NCI-H2029 (cell line): ENCODE measurements at places on chromosomes 3 and 15.

DNA sequence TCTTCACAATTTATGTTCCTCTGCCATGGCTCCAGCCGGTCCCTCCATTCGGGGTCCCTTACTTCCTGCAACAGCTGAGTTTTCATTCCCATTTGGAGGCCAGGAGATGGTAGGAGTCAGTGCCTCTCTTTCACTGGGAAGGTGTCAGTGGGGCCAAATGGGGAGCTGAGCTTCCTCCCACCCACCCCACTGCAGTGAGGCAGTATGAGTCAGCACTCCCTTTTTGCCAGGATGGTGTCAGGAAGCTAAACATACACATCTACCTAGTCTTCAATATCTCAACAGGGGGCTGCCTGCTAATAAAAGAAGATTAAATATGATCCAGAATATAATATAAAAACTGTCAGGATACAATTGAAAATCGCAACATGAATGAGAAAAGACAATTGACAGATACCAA is 12.7 kb upstream of the ACTC1 start:
- no peak for DNase-seq

DNA sequence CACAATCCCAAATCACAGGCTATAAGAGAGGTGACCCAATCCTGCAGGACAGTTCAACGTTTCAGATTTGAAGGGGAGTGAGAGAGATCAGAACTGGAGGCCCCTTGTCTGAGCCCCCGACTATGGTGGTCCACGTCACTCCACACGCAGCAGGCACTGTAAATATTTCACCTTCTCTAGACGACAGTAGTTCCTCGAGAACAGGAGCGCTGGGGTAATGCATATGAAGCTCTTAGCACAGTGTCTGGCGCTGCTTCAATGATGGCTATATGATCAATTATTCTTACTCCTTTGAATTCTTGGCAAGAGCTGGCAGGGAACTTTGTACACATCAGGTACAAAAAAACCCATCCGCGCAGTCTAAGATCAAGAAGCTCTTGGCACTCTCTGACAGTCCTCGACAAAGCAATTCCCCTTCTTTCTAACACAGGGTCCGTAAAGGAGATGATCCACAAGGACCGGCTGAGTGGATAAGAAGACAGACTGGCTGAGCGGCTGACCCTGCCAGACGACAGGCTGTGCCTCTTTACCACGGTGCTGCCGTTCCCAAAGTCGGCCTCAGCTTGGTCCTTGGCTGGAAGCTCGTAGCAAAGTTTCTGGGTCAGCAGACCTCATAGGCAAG is 522 bp upstream of the NRROS start:
- DNase-seq = peak; percentile 20

GRCh38 chr3:103706671-103707070 is 1271.9 kb downstream of the ZPLD1 start:
- no peak for DNase-seq

- DNase-seq = no peak
Observed at GRCh38 chr3:65851827-65852226, 186.9 kb downstream of the MAGI1 start.

DNA sequence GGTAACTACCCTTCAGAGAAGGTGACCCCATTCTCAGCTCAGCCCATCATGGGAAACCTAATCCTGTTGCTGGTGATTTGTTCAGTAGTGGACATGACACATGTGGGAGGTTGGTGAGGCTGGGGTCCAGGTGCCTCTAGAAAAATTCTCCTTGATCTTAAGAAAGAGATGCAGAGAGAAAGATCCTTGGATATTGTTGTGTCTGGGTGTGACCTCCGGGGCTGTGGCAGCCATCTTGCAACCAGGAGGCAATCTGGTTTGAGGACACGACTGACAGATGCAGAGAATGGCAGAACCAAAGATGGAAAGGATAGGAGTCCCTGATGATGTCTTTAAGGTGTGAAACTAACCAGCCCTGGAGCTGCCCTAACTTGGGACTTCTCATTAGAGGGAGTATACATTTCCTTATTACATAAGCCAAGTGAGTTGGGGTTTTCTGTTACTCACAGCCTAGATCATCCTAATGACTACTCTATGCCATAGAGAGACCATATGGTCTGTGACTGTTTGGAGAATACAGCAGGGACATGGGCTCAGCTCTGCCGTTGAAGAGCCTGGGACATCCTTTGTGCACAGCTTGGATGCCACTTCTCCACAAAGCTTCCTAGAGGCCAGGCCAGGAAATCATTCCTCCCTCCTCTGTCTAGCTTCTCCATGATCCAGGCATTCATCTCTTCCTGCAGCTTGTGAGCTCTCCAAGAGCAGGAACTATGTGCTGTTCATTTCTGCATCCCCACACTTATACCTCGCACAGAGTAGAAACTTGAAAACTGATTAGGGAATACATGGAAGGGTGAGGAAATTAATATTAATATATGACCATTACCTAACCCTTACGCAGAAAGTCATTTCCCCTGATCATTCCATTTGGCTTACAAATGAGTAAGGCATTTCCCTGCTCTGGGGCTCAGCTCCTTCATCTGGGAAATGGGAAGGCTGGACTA is 45.9 kb downstream of the HRH1 start:
- no peak for DNase-seq

- no peak for DNase-seq
Observed at GRCh38 chr3:129563332-129563731, 20.4 kb downstream of the H1-8 start.

DNA sequence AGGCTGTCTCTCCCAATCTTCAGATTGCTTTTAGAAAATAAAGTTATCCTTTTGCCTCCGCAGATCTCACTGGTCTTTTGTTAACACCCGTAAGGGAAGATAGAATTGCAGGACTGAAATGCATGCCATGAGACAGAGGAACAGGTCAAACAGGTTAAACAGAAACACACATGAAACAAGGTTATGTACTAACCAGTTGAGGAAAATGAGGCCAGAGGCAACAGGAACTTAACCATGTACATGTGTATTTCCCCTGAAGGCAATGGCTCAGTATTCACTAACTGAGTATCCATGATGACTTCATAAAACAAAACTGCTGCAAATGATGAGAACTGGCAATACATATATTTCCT is 169.1 kb upstream of the NSMCE3 start:
- DNase-seq = no peak

DNA sequence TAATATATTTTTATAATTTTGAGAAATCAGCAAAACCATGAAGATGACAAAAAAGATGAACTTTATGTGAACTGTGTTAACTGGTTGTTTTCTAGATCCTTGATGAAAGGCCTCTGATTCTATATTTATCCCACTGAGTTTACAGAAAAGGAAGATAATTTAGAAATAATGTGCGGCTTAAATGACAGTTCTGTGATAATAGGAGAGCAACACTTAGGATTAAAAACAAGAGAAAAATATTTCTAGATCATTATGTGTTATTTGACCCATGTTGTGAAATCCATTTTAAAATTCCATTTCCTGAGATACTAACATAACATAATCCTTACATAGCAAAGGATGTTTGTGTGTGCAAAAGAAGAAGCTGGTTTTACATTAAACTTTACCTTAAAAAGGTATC is 598.0 kb downstream of the DIPK2A start:
- no peak for DNase-seq

- no peak for DNase-seq
Observed at GRCh38 chr15:39710681-39711080, 72.0 kb downstream of the FSIP1 start.

DNA sequence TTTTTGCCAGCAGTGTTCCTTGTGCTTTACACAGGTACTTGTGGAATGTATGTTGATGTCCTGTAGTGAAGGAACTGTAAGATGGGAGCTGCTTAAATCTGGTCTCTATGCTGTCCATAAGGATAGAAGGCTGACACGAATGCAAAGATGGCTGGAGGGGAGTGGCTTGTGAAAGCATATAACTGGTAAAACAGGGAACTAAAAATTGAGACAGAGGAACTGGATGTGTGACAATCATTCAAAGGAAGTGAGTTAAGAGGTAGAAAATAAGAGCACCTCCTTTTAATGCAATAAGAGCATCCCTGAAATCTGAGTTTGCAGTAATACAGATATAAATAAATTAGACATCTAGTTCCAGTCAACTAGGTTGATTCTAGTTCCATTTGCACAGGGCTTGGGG is 35.2 kb downstream of the RNF13 start:
- DNase-seq = no peak

DNA sequence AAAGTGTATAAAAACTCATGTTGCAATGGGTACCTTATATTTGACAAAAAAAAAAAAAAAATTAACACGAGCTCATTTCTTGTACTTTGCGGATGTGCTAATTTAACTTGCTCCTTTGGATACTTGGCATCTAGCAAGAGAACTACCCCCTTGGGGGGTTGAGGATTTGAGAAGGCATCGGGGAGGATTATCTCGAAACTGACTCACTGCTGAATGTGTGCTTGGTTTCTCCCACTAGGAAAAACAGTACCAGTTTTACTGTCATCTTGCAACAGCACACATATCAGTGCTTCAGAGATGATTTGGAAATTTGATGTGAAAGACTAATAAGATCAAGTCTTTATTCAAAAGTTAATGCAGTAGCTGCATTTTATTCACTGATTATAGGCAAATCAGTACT is 891 bp downstream of the EXOG start:
- DNase-seq = no peak

DNA sequence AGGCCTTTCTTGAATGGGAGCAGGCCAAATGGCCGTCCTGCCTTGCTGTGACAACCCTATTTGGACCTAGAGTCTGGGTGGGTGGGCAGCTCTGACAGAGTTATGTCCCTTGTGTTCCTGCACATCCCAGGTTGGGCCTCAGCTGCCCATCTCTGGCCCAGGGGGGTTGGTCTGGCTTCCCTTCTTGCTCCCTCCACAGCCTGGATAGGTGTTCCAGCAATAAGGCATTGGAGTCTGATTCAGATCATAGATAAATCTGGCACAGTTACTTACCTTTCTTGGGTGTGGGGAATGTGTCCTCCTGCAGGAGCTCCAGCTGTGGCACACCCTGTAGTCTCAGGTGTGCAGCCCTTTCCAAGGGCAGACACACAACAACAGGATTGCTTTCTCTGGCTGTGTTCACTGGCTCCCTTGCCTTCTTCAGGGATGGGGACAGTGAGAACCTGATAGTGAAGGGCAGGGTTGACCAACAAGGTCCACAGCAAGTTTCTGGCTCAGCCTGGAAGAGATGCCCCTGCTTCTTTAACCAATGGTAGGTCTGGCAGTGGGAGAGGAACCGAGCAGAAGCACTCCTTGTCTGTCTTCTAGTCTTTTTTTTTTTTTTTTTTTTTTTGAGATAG is 177.9 kb downstream of the EPHB1 start:
- no peak for DNase-seq

DNA sequence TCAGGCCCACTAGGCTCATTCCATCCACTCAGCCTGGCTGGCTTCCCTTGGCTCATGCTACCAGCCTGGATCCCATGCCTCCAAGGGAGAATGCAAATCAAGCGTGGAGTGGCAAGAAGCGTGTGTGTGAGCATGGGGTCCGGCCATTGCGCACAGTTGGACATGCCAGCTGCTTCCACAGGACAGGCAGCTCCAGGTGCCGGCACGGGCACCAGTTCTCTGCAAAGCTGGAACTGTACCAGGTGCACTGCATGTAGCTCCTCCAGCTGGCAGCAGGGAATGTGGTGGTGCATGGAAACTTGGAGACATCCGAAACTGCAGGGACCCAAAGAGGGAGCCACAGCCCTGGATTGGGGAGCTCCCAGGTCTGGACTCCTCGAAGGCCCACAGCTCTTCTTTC is 449.8 kb downstream of the EPHA6 start:
- DNase-seq = no peak

DNA sequence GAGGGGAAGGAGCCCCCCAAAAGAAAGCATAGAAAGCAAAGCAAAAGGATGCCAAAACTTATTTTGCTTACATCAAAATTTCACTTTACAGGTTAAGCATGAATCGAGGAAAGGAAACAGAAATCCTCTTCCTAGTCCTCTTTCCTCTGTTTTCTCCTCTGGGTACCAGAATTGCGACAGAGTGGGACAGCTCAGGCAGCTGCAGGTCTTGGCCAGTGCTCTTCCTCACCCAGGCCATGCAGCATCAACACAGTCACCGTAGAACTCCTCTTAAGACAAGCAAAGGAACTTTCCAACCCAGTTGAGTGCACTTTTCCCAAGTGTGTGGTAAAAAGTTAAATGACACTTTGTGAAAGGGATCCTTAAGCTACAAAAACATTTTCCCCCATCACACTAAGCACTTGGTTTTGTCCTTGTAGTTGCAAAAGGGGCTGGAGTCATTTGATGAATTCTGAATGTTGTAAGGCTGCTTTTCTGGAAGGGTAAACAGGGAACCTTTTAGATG is 45.9 kb upstream of the MEX3B start:
- DNase-seq = no peak

DNA sequence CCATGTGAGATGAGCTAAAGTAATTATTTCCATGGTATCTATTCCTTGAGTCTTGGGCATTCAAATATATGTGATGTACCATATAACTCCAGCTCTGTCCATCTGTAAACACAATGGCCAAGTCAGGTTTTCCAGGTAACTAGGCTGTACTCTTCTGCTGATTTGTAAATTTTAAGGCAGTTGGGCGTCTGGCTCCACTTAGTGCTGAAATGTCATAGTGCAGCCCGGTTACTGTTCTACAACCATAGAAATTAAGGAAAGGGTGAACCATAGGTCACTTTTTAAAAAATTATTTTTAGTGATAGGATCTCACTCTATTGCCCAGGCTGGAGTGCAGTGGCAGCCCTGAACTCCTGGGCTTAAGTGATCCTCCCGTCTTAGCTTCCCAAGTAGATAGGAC is 44.7 kb upstream of the GOLM2 start:
- DNase-seq = no peak

DNA sequence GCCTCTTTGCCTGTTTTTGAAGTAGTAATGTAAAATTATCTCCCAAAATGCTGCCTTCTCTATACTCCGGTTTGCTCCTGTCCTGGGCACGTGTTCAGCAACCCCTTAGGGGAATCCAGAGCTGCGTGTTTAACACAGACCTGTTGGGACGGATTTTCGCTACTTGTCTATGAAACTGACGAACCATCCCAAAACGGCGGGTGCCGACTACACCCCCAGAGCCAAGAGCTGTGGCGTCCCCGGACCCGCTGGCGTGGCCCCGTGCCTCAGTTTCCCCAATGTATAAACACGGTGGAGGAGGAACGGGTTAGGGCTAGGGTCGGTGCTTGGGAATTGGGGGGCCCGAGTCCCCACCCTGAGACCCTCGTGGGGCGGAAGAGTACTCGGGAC is 473 bp downstream of the FHIT start:
- DNase-seq = peak; percentile 7

- no peak for DNase-seq
Observed at GRCh38 chr3:153372326-153372725, 210.3 kb downstream of the RAP2B start.

DNA sequence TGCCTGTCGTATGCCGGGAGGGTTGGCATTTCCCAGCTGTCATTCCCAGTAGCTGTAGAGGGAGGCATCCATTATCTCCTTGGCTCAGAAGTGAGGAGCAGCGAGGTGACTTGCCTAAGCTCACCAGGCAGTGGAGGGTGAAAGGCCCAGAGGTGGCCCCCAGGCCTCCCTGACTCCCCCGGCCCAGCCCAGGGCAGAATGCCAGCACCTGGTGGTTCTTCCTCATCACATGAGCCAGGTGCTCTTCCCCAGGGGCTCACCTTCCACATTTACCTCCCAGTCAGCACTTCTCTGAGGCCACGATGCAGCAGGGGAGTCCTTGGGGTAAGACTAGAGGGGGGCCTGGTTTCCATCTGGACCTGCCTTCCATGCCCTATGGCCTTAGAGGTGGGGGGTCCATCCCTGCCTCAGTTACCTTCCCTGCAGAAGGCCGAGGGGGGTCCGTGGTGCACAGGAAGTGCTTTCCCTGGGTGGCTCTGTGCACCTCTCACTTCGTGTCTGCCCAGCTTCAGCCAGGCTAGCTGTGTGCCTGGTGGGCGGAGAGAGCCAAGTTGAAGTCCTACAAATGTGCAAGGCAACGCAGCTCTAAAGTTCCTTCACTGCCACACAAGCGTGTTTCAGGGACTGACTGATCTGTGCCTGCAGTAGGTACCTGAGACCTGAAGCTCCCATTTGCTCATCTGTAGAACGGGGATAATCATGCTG is 70.3 kb upstream of the PLXNA1 start:
- no peak for DNase-seq
